ENCODE measurements at places on chromosomes 6 and 20.

GRCh38 chr6:38220069-38220723, 400.7 kb downstream of the ZFAND3 start:
- DNase-seq: no peak

DNA sequence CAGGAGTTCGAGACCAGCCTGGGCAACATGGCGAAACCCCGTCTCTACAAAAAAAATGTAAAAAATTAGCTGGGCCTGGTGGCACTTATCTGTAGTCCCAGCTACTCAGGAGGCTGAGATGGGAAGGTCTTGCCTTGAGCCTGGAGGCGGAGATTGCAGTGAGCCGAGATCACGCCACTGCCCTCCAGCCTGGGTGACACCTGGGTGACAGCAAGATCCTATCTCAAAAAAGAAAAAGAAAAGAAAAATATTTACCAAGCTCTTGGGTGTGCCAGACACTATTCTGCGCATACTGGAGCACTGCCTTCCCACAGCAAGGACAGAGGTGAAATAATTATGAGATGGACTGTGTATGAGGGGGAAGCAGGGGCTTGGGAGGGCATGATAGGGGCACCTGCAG, 19.6 kb downstream of the POFUT1 start:
- DNase-seq: no peak

DNA sequence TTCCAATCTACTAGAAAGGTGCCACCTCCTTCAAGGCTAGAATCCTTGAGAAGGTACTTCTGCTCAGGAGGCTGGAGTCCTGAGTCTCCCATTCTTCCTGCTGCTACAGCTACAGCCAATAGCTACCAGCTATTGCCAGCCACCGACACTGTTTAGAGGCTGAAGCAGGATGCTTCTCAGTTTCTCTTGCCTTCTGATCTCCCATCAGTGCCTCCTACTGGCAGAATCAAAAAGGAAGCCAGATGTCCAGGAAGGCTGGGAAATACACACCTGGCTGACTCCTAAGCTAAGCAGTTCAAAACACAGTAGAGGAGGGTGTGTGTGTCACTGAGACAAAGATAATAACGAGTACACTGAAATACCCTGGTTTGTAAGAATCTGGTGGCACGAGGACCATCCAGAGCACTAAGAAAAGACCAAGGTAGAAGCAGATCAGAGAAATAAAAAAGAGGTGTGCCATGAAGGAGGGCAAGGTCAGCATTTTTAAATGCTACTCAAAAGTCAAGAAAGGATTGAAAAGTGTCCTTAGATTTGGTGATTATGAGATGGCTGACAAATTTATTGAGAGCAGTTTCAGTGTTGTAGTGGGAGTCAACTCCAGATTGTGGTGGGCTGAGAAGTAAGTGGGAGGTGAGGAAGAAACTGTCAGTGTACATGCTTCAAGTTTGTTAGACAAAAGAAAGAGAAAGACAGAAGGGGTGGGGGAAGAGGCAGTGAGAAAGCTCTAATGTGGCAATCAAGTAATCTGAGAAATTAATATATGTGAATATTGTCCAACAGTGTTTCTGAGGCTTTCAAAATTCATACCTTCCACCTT, 2.3 kb upstream of the HLA-DMA start:
- no peak for DNase-seq

- no peak for DNase-seq
Observed at GRCh38 chr6:39917329-39917728, 16.9 kb downstream of the MOCS1 start.

GRCh38 chr6:141963543-141964295, 169.0 kb upstream of the GJE1 start:
- no peak for DNase-seq

- DNase-seq: no peak
Observed at GRCh38 chr6:150272976-150273315, 95.9 kb upstream of the IYD start.

DNA sequence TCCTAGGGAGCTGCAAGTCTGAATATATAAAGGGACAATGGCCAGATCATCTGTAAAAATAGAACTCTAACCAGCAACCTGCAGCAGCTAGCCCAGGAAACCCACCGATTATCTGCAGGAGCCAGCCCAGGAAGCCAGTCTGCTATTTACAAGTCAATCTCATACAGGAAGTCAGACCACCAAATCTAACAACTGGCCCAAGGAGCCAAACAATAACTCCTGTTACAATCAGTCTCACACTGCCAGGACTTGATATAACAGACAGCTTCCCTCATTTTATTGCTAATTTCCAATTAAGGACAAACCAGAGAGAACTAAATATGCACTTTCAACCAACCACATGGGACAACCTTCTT, 14.4 kb upstream of the RIN2 start:
- DNase-seq: no peak
